ENCODE measurements at places on chromosomes 3 and 15. TPM values are rescaled to one million over a fixed set of nuclear protein-coding genes. Genes with fewer than 3 reads are reported as not detected.

The UBE3A gene
- total RNA-seq, result 58.8 TPM

DNA sequence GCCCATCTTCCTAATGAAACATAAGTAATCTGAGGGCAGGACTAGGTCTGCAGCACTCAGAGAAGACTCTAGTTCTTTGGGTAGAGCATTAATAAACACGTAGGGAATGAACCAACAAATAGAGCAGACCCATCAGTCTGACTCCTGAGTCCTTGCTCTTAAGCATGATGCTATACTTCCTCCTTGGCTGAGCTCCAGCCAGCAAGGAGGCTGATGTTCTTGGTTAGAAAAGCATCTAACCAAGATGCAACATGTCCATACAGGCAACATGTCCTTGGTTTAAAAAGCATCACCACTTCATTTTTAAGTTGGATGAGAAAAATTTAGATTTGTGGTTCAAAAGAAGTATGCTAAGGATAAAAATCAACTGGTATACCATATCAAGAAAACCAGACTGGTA lies 8.5 kb upstream of the MYH15 start:
- no peak overlapping the region for H3K4me3 ChIP-seq
- H3K4me1 ChIP-seq, result no peaks in the 10 kb centered on the region
- DNase-seq, result peak; percentile 8

DNA sequence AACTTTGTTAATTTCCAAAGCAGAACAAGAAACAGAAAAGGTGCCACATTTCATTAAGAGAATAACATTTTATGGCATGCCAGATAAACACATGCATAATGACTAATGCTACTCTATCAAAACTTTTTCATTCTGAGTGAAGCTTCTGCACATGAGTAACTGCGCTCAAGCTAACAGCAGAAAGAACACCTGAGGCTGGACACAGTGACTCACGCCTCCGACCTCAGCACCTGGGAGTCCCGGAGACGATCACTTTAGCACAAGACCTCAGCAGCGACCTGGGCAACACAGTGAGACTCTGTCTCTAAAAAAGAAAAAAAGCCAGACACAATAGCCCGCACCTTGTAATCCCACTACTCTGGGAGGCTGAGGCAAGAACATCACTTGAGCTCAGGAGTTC lies 70.6 kb downstream of the ACAP2 start:
- no peak for DNase-seq
- no peaks in the 10 kb centered on the region for H3K27me3 ChIP-seq
- H3K27ac ChIP-seq, result no peak overlapping the region
- 0 out of 2 replicates have a peak, but pooled peaks cover 3% of the 10 kb centered on the region for H3K36me3 ChIP-seq
- H3K4me3 ChIP-seq, result no peak overlapping the region

The FETUB gene
- not detected for total RNA-seq

DNA sequence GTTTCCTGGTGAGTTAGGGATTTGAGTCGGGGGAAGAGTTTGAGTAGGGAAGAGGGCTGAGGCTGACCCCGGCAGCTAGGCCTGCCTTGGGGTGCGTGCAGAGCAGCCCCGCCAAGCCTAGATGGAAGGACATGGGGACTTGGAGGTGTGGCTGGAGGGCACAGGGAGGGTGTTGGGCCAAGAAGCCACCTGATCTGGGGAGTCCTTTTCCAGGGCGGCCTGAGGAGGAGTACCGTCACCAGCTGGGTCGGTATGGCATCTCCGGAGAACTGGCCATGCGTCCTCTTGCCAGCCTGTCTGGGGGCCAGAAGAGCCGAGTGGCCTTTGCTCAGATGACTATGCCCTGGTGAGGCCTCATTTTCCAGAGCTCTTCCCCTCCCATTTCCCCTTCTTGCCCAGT lies 6.9 kb downstream of the ABCF3 start:
- H3K4me3 ChIP-seq, result no peak overlapping the region
- no peak overlapping the region for H3K27ac ChIP-seq
- peaks cover 32% of the 10 kb centered on the region for H3K36me3 ChIP-seq

DNA sequence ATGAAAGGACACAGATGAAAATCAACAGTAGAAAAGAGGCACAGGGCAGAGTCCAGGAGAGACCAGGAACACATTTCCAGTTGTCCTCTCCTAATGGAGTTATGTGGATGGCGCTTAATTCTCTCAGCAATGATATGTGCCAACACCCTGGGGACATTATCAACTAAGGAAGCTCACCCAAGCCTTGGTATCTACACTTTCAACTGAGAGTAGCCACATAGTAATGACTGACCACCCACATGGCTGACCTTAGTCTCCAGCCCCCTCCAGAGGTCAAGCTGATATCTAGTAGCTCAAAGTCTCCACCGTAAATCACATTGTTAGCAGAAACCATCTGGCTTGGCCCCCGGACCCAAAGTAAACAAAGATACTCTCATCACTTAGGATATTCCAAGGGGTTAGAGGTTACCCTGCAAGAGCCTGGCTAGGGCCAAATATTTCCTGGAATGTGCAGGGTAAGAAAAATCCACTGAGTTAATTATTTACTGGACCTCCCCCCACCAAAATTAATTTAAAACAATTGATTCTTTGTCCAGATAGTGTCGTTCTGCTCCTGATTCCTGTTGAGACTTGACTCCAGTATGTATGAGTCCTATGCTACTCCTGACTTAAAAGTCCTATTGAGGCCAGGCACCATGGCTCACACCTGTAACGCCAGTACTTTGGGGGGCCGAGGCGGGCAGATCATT lies 24.8 kb downstream of the GABRR3 start:
- no peaks in the 10 kb centered on the region for H3K4me1 ChIP-seq
- no peak for DNase-seq
- H3K27me3 ChIP-seq, result no peaks in the 10 kb centered on the region
- no peak overlapping the region for H3K4me3 ChIP-seq
- H3K36me3 ChIP-seq, result no peaks in the 10 kb centered on the region
